Inflammatory macrophage treated with lipopolysaccharide for 4 hours (primary cell): ENCODE measurements at places on chromosomes 6 and 20.

GRCh38 chr6:6235786-6236185 lies 84.7 kb downstream of the F13A1 start:
- DNase-seq: no peak

GRCh38 chr6:20769631-20770030 lies 235.4 kb downstream of the CDKAL1 start:
- no peak for DNase-seq

DNA sequence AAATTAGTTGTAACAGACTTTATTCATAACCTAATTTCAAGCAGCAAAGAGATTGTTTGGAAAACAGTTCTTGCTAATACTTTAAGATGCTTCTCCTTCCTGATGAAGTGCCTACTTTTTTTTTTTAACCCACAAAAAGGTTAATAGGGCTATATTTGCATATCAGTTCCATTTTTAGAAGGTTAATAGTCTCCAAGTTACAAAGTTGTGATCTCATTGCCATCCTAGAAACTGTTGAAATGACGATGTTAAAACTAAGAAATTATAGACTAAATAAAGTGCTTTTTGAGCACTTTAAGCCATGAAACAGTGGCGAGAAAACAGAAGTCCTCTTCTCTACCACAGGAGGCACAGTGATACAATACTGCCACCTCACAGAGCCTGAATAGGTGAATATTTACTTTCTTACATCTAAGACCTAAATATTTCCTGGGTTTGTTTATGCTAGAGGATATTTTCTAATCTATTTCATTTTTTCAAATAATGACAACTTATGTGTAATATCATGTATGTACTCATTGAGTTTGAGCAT lies 5.3 kb downstream of the RNF144B start:
- no peak for DNase-seq

- peak; percentile 29 for DNase-seq
Observed at GRCh38 chr20:2118783-2119182, 17.2 kb downstream of the STK35 start.

DNA sequence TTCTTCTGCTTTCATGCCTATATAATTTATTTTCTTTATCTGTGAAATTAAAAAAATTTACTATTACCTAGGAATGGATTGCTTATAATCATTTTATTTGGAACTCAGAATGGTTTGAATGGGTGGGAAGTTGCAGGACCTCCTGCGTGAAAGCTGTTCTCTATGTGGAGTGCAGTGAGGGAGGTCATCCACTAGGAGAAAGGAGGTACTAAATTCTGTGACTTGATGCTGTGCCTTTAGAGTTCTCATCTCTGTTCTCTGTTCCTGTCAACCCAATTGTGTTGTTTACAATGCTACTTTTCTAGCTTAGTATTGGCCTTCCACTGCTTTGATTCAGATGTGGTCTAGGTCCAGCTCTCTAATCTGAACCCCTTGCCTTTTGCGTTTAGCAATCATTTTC lies 65.0 kb upstream of the HIVEP1 start:
- DNase-seq: no peak

DNA sequence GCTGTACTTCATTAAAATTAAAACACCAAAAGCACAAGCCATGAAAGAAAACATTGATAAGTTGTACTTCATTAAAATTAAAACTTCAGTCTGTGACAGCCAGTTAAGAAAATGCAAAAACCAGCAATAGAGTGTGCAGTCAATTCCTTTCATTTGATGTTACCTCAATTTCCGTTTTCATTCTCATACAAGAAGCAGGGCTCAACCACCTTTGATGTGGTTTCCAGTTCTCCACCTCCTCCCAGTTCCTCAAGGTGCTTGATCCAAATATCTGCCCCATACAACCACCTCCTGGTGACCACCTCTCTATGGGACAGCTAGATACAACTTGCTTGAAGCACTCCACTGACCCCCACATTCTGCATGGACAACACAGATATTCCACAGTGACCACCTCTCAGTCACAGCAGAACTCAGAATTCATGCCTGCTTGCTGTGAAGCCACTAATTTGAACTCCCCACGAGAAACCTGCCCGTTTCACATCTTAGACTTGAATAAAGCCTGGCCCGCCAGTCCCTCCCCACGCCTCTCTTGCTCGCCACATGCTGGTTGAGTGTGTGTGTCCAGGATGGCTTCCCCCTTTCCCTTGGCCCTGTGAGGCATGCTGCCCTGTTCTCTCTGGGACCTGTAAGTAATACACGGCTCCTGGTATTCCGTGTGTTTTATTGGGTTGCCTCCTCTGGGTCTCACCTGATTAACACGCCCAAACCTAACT lies 66.1 kb downstream of the FAM50B start:
- no peak for DNase-seq

DNA sequence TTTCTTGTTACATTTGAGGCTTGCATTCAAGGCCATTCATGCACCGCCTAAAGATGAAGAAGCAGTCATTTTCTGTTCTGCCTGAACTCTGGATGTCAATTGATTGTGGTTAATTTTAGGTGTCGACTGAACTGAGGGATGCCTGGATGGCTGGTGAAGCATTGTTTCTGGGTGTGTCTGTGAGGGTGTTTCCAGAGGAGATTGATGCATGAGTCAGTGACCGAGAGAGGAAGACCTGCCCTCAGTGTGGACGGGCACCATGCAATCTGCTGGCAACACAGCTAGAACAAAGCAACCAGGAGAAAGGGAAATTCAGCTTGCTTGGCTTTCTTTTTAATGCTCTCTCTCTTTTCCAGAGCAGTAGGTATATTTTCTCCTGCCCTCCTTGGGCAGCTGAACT lies 164.1 kb upstream of the ECI2 start:
- no peak for DNase-seq

- peak; percentile 94 for DNase-seq
Observed at GRCh38 chr6:139126255-139126654, 8.6 kb upstream of the HECA start.

GRCh38 chr6:92110403-92110802 lies 1309.0 kb downstream of the EPHA7 start:
- no peak for DNase-seq

GRCh38 chr20:43507150-43508080 lies at the start of gene L3MBTL1:
L3MBTL1 (plus strand) TSS chr20:43507697; CDS start chr20:43513504, 5,807 bp downstream.
- DNase-seq: peak; percentile 18

- DNase-seq: no peak
Observed at GRCh38 chr6:999552-999951, 306.6 kb upstream of the EXOC2 start.

- DNase-seq: no peak
Observed at GRCh38 chr6:164693944-164694343, 615.5 kb downstream of the C6orf118 start.

DNA sequence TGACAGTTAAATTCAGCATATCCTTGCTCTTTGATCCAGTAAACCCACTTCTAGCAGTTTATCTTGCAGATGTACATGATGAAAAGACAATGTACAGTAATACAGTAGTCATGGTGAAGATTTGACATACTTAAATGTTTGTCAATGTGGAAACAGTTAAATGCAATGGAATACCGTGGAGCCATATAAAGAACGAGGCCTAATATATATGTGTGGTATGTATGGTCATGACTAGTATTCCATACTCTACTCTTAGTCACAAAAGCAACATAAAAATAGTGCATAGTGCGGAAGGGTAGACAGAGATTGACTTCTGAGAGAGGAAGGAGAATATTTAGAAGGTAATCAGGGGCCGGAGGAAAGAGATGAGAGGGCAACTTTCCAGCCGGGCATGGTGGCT lies 70.7 kb upstream of the ARMC2 start:
- DNase-seq: no peak

DNA sequence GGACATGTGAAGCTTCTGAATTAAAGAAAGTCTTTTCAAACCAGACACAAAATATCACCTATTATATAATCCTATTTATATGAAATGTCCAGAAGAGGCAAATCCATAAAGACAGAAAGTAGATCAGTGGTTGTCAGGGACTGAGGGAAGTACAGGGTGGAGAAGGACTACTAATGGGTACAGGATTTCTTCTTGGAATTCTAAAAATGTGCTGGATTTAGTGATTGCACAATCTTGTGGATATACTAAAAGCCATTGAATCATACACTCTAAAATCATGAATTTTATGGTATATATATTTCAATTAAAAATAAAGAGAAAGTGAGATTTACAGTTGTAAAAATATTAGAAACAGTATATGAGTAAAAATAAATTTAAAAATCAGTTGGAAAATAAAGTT lies 18.7 kb upstream of the MC3R start:
- no peak for DNase-seq

- DNase-seq: no peak
Observed at GRCh38 chr20:18252597-18253451, 35.5 kb upstream of the ZNF133 start.

DNA sequence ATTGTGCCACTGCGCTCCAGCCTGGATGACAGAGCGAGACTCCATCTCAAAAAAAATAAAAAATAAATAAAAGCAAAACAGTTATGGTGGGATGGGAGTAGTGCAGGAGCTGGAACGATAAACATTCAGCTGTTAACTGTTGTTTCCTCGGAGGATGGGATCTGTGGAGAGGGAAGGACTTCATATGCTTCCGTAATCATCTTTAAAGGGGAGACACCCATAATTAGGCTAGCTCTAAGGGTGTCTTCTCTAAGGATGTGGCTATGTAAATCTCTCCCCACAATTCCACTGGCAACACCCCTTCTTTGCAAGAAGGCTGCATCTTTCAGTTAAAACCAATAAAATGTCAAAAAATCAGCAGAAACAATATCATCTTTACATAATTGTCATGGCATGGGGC lies 42.6 kb upstream of the MTHFD1L start:
- no peak for DNase-seq

GRCh38 chr6:109458774-109459531 lies 3.4 kb upstream of the MICAL1 start:
- peak; percentile 76 for DNase-seq

- no peak for DNase-seq
Observed at GRCh38 chr6:98828941-98829411, 5.4 kb upstream of the POU3F2 start.

DNA sequence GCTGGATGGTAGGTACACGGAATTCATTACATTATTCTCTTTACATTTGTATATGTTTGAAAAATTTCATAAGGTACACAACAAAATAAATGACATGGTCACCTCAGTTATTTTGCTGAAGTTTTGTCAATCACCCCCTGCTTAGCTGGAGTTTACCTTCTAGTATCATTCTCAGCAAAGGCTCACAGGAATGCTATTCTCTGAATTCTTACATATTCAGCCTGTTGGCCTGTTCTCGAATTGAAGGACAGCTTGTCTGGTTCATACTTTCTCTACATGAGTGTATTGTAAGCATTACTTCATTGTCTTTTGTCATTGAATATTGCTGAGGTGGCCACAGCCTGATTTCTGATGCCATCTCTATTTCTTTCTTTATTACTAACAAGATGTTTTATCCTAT lies 12.8 kb downstream of the CALHM5 start:
- DNase-seq: no peak

- DNase-seq: no peak
Observed at GRCh38 chr6:7541175-7542064, at the start of gene DSP. DSP (plus strand) TSS chr6:7541671; CDS start chr6:7541916, 245 bp downstream.

DNA sequence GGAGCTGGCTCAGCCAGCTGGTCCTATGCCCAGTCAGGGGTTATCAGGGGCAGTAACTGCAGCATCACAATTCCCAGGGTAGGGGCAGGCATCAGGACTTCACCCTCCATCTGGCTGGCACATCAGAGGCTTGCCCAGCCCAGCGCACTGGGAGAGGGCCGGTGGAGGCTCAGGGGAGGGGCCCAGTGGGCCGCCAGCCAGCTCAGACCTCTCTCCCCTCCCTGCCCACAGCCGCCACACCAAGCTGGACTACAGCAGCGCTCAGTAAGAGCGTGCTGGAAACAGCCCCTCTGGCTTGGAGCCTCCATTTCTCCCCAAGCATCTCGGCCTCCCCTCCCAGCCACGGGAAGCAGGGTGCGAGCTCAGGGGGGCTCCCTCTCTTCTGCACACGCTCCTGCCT lies 22.0 kb downstream of the ADA start:
- DNase-seq: no peak

DNA sequence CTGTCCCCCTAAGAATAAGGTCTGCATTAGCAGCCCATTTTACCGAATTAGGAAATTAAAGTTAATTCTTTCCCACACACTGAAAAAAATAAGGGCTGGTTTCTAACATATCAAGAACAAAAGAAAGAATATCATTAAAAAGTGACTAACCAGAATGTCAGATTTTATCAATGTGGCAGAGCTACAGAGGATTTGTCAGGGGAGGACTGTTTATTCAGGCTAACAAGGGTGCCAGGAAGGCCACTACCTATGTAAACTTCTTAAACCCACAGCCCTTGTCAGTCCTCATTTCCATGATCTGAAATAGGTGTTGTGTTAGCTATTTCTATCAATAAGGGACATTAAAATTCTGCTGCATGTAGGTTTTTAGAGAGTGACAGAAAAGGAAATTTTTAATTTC lies 76.4 kb downstream of the BACH2 start:
- no peak for DNase-seq

GRCh38 chr6:54768494-54768893 lies 78.1 kb upstream of the FAM83B start:
- no peak for DNase-seq

- no peak for DNase-seq
Observed at GRCh38 chr6:151001387-151002056, 136.0 kb downstream of the MTHFD1L start.

DNA sequence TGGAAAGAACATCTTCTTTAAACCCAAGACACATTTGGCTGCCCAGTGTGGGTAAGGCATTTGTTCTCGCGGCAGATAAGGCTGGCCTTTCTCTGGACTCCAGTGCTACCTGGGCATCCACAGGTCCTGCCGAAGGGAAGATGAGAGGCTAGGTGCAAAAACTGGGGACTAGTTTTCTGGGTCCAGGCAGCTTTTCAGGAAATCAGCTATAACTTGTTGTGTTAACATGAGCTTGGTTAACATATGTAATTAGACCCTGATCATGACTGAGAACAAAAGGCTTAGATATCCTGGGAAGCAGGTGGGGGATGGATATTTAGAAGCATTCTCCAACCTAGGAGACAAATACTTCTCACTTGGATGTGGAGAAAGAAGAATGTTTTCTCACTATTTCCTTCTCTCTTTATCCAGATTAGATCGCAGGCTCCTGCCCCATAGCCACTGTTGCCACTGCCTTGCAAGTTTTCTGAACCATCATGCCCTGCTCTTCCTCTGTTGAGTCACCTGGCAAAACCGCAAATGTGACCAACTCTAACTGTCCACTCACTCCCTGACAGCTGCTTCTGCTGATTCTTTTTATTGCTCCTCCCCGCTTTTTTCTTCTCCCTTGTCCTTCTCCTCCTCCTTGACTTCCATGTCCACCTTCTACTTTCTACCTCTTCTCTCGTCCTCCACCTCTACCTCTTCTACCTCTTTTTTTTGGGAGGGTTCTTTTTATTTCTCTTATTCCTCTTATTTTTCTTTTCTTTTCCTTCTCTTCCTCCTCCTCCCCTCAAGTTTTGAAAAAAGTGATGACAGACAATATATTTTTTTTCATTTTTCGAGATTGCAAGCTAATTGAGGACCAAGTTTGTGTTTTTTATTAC lies 258.1 kb downstream of the UTRN start:
- DNase-seq: peak; percentile 19
